ENCODE measurements at places on chromosomes 5 and 9. TPM values are rescaled to one million over a fixed set of nuclear protein-coding genes. Genes with fewer than 3 reads are reported as not detected.

GRCh38 chr9:37952731-37953130 is 48.8 kb upstream of the SLC25A51 start:
- H3K4me3 ChIP-seq = no peak overlapping the region
- no peak for DNase-seq
- H3K36me3 ChIP-seq = no peaks in the 10 kb centered on the region
- no peak overlapping the region for H3K27ac ChIP-seq
- H3K27me3 ChIP-seq = no peaks in the 10 kb centered on the region

- H3K4me1 ChIP-seq = no peaks in the 10 kb centered on the region
- H3K27me3 ChIP-seq = no peaks in the 10 kb centered on the region
- no peak for DNase-seq
- H3K27ac ChIP-seq = no peak overlapping the region
- H3K36me3 ChIP-seq = no peaks in the 10 kb centered on the region
Observed at GRCh38 chr9:118734696-118735095, 634.5 kb downstream of the BRINP1 start.

DNA sequence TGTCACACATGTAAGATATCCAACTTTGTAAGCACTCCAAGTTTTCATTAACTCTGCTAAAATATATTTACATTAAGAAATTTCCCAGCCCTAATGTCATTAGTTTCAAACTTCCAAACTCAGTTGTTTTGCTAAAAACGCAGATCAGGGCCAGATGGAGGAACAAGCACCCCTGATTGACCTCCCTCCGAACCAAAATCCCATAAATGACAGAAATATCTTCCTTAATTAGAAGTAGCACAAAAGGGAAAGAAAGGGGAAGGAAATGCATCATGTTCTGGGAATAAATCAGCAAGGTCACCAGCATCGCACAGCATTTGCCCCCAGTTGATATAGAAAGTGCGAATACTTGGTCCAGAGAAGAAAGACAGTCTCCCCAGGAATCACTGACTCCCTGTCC is 61.4 kb upstream of the RUFY1 start:
- H3K27me3 ChIP-seq = no peaks in the 10 kb centered on the region
- H3K4me3 ChIP-seq = no peak overlapping the region
- H3K4me1 ChIP-seq = no peaks in the 10 kb centered on the region
- H3K27ac ChIP-seq = no peak overlapping the region
- DNase-seq = no peak

DNA sequence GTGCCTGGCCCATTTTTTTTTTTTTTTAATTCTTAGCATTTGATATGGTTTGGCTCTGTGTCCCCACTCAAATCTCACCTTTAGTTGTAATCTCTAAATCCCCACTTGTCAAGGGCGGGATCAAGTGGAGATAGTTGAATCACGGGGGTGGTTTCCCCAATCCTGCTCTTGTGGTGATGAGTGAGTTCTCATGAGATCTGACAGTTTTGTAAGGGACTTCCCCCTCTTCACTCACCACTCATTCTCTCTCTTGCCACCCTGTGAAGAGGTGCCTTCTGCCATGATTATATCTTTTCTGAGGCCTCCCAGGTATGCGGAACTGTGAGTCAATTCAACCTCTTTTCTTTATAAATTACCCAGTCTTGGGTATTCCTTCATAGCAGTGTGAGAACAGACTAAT is 27.2 kb downstream of the NDUFAF2 start:
- no peak overlapping the region for H3K27ac ChIP-seq
- DNase-seq = no peak
- H3K4me1 ChIP-seq = no peaks in the 10 kb centered on the region
- no peak overlapping the region for H3K4me3 ChIP-seq
- no peaks in the 10 kb centered on the region for H3K36me3 ChIP-seq

- H3K36me3 ChIP-seq = no peaks in the 10 kb centered on the region
- no peak overlapping the region for H3K27ac ChIP-seq
- H3K4me3 ChIP-seq = no peak overlapping the region
- no peak for DNase-seq
- no peaks in the 10 kb centered on the region for H3K27me3 ChIP-seq
Observed at GRCh38 chr9:104247899-104248460, 153.9 kb downstream of the SMC2 start.

DNA sequence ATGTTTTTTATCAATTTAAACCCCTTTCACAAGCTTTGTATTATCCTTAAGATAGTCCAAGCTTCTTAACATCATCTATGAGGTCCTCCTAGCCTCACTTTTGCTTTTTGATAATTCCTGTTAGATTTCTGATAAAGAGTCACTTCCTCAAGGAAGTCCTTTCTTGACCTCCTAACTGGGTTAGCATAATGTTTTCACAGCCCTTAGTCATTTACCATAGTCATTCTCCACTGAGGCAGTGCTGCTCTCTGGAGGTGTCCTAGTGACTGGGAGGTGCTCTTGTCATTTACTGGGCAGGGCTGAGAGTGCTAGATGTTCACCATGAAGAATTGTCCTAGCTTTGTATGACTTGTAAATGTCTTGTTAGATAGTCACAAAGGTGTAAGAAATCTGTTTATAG is 26.4 kb downstream of the TNPO1 start:
- no peak overlapping the region for H3K27ac ChIP-seq
- no peaks in the 10 kb centered on the region for H3K4me1 ChIP-seq
- no peak for DNase-seq
- H3K36me3 ChIP-seq = no peaks in the 10 kb centered on the region

GRCh38 chr5:81005708-81006107 is 45.5 kb downstream of the RASGRF2 start:
- no peaks in the 10 kb centered on the region for H3K4me1 ChIP-seq
- DNase-seq = no peak
- no peak overlapping the region for H3K4me3 ChIP-seq
- no peaks in the 10 kb centered on the region for H3K36me3 ChIP-seq
- no peak overlapping the region for H3K27ac ChIP-seq

DNA sequence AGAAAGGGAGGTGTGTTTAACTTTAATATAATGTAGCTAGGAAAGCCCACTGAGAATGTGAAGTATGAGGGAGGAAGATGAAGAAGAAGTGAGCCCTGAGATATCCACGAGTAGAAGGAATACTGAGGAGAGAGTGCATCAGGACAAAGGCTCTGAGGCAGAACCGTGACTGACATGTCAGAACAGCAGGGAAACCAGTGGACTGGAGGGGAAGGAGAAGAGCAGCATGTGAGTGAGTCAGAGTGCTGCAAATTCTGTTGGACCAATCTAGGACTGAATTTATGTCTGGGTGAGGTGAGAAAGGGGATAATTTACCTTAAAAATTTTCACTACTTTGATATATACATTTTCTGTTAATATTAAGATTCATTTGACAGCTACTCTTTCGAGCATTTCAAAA is 110.3 kb downstream of the ST8SIA4 start:
- H3K36me3 ChIP-seq = no peaks in the 10 kb centered on the region
- no peaks in the 10 kb centered on the region for H3K4me1 ChIP-seq
- no peaks in the 10 kb centered on the region for H3K27me3 ChIP-seq
- no peak for DNase-seq

DNA sequence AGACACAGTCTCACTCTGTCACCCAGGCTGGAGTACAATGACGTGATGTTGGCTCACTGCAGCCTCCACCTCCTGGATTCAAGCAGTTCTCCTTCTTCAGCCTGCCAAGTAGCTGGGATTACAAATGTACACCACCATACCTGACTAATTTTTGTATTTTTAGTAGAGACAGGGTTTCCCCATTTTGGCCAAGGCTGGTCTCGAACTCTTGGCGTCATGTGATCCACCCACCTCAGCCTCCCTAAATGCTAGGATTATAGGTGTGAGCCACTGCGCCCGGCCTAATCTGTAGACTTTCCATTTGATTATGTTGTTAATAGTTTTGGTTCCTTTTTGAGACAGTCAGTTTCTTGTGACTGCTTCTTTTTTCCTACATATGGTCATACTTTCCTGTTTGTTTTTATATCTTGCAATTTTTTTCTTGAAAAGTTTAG is 31.0 kb downstream of the MTREX start:
- peaks cover 16% of the 10 kb centered on the region for H3K36me3 ChIP-seq
- H3K27me3 ChIP-seq = no peaks in the 10 kb centered on the region
- DNase-seq = no peak
- no peaks in the 10 kb centered on the region for H3K4me1 ChIP-seq

DNA sequence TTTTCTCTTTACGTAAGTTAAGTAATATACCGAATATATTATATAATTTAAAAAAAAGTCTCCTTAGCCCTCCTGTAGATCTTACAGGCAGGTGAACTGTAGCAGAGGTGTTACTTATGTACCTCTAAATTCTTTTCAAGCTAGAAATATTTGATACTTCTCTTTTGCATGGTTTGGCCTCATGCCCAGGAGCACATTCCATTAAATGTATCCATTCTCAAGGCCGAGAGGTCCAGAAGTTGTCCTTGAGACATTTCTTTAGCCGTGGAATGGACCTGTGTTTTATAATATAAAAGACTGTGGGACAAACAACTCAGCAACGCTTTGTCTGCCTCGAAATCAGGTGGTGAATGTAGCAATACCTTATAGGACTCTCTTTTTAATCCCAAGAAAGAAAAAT is 184.5 kb downstream of the TRIO start:
- no peaks in the 10 kb centered on the region for H3K27me3 ChIP-seq
- peak; percentile 49 for DNase-seq
- no peak overlapping the region for H3K27ac ChIP-seq
- H3K4me1 ChIP-seq = peaks cover 3% of the 10 kb centered on the region

DNA sequence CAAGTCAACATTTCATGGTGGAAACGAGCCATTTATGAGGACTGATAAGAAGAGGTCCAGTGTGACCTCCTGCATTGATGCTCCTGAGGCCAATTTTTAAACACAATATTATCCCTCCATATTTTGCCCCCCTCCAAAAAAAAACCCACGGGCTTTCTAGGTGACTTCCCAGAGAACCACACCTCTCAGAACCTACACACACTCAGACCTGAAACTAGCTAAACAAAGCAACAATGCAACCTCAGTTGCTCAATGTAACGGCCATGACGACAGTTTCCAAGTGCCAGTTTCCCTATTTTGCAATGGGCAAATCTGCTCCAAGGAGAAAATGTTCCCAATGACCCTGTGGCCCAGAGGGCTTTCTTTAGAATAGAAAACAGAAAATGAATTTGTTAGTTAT is 3.5 kb downstream of the NRG2 start:
- H3K27ac ChIP-seq = no peak overlapping the region
- H3K4me3 ChIP-seq = no peak overlapping the region
- no peaks in the 10 kb centered on the region for H3K36me3 ChIP-seq
- H3K27me3 ChIP-seq = no peaks in the 10 kb centered on the region
- H3K4me1 ChIP-seq = peaks cover 7% of the 10 kb centered on the region

DNA sequence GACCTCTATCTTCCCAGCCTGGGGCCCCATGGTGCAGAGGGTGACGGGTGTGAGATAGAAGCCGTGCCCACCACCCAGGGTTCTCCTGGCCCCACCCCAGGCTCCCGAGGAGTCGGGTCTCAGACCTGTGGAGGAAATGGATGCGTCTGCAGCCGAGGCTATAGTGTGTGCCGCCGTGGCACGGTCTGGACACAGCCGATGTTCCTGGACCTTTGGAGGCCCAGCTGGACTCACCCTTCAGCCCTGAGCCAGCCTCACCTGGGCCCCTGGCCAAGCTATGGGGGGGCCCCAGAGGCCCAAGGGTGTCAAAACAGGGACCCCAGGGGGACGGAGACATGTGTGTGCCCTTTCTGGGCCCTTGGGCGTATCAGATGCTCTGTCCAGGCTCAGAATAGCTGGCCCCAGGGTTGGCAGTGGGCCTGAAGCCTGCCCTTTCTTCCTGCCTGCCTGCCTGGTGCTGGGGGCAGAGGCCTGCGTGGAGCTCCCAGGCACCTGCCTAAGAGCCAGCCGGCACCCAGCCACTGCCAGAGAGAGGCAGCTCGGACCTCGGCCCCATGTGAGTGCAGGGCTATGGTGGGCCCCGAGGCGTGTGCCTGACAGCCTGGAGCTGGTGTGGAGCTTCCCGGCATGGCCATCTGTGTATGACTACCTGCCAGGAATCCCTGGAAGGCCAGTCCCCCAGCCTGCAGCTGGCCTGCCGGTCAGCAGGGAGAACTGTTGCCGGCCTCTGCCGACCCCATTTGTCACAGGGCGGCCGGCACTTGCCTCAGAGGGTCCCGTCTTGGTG is 41.8 kb downstream of the KCNT1 start:
- no peak for DNase-seq
- no peak overlapping the region for H3K27ac ChIP-seq
- peaks cover 7% of the 10 kb centered on the region for H3K27me3 ChIP-seq
- no peaks in the 10 kb centered on the region for H3K4me1 ChIP-seq

GRCh38 chr5:139667730-139668063 is 19.5 kb downstream of the CXXC5 start:
- H3K27me3 ChIP-seq = no peaks in the 10 kb centered on the region
- H3K4me3 ChIP-seq = peak overlapping the region; percentile 14
- DNase-seq = no peak

GRCh38 chr9:135065151-135065550 is 22.3 kb upstream of the OLFM1 start:
- H3K27ac ChIP-seq = no peak overlapping the region
- H3K4me3 ChIP-seq = no peak overlapping the region
- no peak for DNase-seq
- H3K27me3 ChIP-seq = peaks cover 20% of the 10 kb centered on the region
- H3K4me1 ChIP-seq = no peaks in the 10 kb centered on the region

PTGER4 gene
- total RNA-seq = 33.6 TPM

IL5 gene
- total RNA-seq = not detected

DRD1 gene
- 1.5 TPM for total RNA-seq

DAPK1 gene
- total RNA-seq = 301 TPM

GARIN3 gene
- not detected for total RNA-seq

CENPK gene
- 17.1 TPM for total RNA-seq

PRDM9 gene
- not detected for total RNA-seq

KIF4B gene
- not detected for total RNA-seq
